ENCODE measurements at places on chromosomes 5 and 9.

DNA sequence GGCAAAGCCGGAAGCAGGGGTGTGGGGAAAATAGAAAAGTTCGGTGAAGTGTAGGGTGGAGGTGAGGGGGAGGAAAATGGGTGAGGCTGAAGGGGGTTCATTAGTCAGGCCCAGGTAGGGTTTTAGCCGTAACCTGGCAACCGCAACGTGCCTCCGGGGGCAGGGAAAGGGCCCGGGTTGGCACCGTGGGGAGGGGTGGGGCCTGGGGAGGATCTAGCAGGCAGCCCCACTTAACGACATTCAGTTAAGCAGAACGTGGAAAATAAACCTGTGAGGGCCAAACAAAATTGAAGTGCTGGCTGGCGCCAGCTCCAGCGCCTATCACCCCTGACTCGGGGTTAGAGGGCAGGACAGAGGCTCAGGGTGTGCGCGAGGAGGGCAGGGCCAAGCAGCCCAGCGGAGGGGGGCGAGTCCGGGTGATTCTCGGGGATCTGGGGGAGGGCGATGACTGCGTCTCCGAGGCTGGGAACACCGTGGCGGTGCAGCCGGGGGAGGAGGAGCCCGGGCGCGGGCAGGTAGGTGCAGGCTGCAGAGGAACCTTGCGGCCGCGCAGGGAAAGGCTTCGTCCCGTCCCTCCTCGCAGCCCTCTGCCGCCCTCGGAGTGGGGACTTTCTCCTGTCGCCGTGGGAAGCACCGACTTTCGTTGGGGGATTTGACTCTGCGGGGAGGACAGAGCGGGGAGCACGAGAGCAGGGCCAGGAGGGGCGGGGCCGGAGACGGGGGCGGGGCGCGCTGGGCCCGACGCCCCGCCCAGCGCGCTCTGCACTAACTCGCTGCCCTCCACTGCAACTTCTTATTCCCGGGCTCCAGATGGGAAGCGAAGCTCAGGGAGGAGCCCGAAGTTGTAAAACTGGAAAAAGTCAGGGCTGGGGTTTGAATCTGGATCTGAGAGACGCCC, 5.1 kb downstream of the RGS14 start:
- no peak for DNase-seq

GRCh38 chr9:105637787-105638395, 24.4 kb upstream of the TAL2 start:
- DNase-seq, result no peak

DNA sequence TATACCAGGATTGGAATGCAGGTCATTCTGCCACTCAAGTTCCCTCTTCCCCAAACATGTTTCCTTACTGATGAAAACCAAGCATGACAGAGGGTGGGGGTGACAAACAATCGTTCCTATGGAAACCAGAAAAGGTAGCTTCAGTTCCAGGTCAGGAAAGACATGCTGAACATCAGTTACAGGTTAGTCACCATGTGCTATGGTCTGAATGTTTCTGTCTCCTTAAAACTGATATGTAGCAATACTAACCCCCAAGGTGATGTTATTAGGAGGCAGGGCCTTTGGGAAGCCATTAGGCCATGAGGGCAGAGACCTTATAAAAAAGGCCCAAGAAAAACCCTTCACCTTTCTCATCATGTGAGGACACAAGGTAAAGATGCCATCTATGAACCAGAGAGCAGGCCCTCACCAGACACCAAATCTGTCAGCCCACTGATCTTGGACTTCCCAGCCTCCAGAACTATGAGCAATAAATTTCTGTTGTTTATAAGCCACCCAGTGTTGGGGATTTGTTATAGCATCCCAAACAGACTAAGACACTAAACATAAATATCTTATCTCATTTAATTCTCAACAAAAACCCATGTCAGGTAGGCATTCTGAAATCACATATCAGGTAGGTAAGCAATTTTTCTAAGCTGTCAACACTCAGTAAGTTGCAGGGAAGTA, 15.7 kb upstream of the SH3RF2 start:
- no peak for DNase-seq

DNA sequence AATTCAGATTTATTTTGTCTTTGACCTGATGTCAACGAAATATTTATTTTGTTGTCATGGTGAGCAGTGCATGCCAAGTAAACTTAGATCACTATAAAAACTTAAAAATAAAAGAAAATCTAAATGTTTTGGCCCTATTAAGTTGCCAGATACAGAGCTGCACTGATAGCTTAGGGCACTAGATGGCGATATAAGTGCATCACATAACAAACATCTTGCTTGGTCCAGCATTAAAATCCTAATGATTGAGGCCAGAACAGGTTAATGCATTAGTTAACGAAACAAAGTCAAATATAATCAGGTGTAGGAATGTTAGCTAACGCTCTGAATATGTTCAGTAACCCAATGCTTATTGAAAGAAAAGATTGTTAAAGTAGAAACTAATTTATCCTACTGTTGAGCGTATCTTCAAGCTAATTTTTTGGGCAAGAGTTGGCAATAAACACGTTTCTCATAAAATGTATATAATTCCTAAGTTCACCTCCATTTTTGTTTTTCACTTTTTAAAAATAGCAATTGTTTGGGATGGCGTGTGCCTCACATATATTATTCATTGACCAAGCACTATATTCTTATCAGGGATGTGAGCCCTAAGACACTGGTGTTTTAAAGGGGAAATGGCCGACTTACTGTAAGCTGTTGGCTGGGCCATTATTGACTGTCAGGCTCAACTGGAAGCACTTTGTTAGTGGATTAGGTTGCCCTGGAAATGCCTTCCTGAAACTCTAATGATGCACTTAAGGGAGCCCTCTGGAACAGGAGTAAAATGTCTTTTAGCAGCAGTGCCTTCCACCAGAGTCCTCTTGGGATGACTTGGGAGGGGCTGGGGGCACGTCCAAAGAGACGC, 33.3 kb downstream of the KCTD16 start:
- DNase-seq, result no peak

- no peak for DNase-seq
These were observed 26.5 kb upstream of the GPX3 start for GRCh38 chr5:150993826-150994412.

GRCh38 chr9:28409919-28410318, 836.6 kb upstream of the C9orf72 start:
- DNase-seq, result no peak

Data from iPS DF 6.9 (cell line).